NB4 (cell line): ENCODE measurements at places on chromosomes 2 and 18.

DNA sequence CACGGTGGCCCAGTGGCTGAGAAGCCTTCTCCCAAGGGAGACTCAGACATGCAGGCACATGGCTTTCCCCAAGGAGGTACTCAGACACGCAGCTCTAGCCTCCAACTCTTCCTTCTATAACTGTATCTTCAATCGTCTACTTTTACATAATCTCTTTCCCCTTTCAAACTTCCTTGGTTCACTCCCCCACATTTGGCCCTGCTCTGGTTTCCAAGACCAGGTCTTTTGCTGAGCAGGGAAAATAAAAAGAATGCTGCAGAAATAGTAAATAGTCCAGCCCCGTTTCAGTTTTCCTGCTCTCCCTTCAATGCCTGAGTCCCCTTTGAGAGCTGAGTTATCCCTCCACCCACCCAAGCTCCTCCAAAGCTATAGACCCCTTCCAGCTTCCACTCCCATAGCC is 635.0 kb downstream of the ARHGAP15 start:
- DNase-seq: peak; percentile 26

DNA sequence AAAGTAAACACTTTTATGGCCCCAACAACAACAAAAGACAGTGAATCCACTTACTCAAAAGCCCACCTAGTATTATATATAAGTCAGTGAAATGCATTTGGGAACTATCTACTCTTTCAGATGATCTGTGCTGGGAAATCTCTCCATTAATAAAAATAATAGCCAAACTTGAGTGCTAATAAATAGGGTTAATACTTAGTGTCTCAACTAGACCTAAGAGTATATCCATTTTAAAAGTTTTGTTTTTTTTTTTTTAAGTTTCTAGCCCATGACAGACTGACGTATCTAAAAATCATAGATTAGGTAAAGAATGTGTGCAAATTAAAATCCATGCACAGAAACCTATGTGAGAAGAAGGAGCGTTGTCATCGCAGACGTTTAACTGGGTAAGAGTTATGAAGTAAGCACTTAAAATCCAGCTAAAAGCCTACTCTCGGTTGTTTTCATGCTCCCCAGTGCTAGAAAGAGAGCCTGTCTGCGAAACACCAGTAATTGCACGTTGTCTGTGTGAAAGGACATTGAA is 83.4 kb upstream of the PELI1 start:
- DNase-seq: no peak

GRCh38 chr2:212398316-212398715 is 140.3 kb downstream of the ERBB4 start:
- no peak for DNase-seq

DNA sequence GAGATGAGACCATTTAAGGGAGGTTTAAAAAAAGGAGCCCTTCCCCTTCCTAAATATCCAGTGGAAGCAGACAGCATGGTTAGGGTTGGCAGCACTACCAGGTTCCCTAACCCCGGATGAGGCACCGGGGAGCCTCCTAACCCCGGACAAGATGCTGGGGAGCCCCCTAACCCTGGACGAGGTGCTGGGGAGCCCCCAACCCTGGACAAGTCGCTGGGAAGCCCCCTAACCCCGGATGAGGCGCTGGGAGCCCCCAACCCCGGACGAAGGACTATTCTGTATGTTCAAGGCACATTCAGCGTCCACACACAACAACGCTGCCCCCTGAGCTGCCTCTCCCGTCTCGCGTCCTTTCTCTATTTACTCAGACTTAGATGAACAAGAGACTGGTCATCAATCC is 51.9 kb downstream of the ANKMY1 start:
- DNase-seq: no peak

DNA sequence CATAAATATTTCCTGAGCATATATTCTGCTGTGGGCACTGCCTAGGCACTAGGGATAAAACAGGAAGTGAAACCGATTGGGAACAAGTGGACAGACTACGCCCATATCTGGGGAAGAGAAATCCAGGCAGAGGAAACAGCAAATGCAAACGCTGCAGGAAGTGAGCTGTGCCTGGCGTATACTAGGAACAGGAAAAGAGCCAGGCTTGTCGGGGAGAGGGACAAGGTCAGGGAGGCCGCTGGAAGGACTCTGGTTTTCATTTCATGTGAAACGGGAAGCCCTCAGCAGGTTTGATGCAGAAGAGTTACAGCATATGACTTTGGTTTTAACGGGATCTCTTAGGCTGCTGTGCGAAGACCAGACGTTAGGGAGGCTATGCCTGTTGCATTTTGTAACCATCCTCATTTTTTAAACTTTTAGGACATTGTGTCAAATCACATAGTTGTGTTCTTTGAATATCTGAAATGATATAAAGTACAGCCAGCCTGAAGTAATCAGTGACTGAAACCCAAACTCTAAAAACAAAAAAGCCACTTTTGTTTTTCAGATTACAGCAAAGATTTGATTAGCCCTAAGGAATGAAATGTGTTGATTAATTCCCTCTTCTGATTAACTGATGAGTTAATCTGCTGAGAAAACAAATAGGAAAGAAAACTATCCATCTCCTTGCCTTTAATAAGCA is 110.2 kb upstream of the PIEZO2 start:
- DNase-seq: peak; percentile 22

DNA sequence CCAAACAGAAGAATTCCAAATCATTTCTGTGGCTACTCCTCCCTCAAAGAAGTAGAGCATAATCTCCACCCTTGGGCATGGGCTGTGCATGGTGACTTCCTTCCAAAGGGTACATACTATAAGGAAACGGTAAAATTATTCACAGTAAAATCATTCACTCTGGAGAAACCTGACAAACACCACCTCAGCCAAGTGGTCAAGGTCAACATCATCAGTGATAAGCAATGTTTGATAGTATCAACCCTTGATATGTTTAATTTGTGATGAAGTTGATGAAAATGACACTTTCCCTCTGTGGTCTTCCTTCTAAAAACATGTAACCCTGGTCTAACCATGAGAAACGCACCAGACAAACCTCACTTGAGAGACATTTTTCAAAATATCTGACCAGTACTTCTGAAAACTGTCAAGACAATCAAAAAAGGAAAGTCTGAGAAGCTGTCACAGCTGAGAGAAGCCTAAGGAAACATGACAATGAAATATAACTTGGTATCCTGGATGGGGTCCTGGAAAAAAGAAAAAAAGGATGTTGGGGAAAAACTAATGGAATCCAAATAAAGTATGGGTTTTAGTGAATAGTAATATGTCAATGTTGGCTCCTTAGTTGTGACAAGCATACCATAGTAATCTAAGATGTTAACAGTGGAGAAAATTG is 9.4 kb upstream of the TXNDC2 start:
- DNase-seq: no peak

GRCh38 chr18:58638441-58638840 is 9.6 kb upstream of the ALPK2 start:
- DNase-seq: peak; percentile 66

- DNase-seq: no peak
These were observed 46.3 kb downstream of the MTCL1 start for GRCh38 chr18:8751692-8752091.

- DNase-seq: no peak
These were observed 34.4 kb downstream of the MAIP1 start for GRCh38 chr2:199989822-199990221.

DNA sequence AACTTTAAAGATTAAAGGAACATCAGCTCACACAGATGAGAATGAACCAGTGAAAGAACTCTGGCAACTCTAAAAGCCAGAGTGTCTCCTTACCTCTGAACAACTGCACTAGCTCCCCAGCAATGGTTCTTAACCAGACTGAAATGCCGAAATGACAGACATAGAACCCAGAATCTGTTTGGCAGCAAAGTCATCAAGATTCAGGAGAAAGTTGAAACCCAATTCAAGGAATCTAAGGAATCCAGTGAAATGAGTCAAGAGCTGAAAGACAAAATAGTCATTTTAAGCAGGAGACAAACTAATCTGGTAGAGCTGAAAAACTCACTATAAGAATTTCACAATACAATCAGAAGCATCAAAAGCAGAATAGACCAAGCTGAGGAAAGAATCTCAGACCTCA is 72.0 kb downstream of the STRADB start:
- DNase-seq: no peak

GRCh38 chr2:221370076-221370856 is 201.8 kb downstream of the EPHA4 start:
- DNase-seq: no peak

DNA sequence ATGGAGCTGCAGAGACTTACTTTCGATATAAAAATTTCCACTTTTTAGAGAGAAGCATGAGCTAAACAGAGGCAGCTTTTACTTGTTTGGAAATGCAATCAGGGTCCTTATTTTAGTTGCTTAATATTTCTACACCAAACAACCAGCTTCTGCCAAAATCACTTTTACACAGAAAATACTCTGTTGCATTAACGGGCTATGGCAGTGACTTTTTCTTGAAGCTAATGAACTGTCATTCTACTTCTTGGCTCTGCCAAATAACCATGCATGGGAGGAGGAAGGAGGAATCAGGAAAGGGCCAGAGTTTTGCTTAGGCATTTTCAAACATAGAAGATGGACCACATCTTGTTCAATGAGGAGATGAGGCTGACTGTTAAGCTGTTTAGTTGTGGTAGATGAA is 23.6 kb upstream of the LTBP1 start:
- no peak for DNase-seq

DNA sequence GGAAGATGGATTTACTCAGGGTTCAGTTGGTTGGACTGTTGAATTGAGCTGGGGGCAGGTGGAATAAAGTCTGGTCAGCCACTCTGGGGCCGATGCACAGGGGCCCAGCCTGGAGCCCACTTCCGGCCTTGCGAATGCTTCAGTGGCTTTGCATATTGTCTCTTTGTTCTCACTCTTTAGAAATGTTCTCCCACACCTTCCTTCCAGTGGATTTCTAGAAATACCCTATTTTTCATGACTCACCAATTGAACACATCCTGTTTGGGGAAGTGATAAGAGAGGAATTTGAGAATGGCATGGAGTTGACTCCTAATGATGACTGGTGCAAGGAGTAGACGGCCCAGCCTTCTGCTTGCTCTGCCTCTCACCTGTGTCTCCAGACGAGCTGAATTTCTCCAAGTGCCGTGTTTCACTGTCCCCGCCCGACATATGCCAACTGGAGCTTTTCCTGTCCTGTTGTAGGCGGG is 28.1 kb downstream of the ASAP2 start:
- peak; percentile 87 for DNase-seq

- DNase-seq: no peak
These were observed 226.9 kb upstream of the THSD7B start for GRCh38 chr2:136538489-136538888.

DNA sequence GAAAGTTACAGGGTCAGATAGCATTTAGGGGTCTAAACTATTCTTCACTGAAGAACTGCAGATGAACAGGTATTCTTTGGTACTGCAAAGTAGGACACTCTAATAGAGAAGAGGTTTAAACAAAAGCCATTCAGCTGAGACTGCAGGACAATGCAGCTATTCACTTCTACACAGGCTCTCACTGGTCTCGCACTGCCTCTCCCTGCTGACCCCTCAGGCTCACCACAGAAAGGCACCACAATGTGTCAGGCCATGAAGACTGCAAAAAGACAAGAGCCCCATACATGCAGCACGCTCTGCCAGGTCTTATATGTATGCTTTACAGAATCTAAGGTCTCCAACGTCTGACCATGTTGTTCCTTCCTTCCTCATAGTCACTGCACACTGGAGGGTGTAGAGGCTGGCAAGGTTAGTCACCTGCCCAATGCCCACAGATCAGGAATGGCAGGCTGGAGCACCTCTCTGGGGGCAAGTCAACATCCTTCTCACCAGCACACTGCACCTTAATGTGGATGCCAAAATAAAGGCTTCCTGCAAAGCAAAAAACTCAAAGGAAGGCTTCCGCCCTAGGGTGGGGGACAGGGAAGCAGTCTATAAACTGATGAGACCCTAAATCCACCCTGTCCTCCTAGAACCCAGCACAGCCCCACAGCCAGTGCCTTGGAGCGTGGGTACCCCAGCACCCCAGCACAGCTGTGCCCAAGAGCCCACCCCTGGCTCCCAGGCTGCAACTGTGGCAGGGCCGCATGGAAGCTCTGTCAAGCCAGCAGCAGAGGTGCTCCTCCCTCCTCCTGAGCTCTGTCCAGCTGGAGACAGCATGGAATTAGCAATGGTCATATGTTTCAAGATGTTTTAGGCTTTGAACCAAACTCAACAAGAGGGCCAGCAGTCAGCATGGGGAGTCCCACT is 10.7 kb upstream of the RNU4ATAC start:
- DNase-seq: no peak

DNA sequence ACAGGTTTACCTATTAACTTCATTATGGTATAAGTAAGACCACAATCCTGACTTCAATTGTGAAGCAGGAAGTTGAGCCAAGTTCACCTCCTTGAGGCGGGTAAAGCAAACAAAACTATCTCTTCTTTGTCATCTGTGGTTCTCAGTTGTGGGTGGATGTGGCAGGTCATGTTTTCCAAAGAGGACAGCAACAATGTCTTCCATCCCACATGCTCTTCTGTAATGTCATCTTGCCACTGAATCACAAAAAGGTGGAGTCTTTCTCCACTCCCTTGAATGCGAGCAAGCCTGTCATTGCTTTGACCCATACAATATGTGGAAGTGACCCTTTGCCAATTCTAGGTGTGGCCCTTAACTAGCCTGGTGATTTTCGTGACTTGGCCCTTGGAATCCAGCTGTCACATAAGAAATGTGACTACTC is 98.7 kb downstream of the GRB14 start:
- DNase-seq: no peak

DNA sequence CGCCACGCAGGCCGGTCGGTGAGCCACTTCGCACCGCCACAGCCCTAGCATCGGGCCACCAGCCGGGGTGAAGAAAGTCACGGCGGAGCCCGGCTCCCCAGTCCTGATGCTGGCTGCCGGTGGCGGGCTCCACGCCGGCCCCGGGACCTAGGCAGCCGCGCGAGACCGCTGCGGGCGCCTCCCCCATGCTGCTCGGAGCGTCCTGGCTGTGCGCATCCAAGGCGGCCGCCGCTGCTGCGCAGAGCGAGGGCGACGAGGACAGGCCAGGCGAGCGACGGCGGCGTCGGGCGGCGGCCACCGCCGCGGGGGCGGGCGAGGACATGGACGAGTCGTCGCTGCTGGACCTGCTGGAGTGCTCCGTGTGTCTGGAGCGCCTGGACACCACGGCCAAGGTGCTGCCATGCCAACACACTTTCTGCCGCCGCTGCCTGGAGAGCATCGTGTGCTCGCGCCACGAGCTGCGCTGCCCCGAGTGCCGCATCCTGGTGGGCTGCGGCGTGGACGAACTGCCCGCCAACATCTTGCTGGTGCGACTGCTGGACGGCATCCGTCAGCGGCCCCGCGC is 433 bp downstream of the SH3RF3 start:
- peak; percentile 74 for DNase-seq

- DNase-seq: no peak
These were observed 139.5 kb upstream of the NABP1 start for GRCh38 chr2:191538334-191538903.

GRCh38 chr2:207251573-207252192 is 85.9 kb upstream of the KLF7 start:
- DNase-seq: no peak
